IMR-90 (cell line): ENCODE measurements at places on chromosomes 2 and 18. TPM values are rescaled to one million over a fixed set of nuclear protein-coding genes. Genes with fewer than 3 reads are reported as not detected.

Gene CCDC68
- total RNA-seq, result 0.54 and 1.4 TPM in 2 replicates

Gene MROH2A
- not detected in 2 replicates for total RNA-seq

Gene ADCY3
- total RNA-seq, result 16.4 and 17.4 TPM in 2 replicates

DNA sequence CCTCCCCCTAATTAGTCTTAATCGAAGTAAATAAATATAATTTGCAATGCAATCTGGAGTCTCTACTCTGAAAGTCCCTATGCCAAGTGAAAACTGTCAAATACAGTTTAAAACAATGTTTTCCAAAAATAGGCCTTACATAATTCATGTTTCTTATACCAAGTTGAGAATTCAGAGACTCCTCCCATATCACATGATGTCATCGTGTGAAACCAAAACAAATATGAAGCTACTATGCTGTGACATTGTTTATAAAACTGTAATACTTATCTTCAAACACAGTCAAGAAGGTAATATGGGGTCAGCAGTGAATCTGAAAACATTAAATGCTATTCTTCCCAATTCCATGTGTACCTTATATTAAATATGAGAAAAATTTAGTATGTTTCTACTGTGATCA, 940.2 kb upstream of the FANCL start:
- DNase-seq, result no peak

DNA sequence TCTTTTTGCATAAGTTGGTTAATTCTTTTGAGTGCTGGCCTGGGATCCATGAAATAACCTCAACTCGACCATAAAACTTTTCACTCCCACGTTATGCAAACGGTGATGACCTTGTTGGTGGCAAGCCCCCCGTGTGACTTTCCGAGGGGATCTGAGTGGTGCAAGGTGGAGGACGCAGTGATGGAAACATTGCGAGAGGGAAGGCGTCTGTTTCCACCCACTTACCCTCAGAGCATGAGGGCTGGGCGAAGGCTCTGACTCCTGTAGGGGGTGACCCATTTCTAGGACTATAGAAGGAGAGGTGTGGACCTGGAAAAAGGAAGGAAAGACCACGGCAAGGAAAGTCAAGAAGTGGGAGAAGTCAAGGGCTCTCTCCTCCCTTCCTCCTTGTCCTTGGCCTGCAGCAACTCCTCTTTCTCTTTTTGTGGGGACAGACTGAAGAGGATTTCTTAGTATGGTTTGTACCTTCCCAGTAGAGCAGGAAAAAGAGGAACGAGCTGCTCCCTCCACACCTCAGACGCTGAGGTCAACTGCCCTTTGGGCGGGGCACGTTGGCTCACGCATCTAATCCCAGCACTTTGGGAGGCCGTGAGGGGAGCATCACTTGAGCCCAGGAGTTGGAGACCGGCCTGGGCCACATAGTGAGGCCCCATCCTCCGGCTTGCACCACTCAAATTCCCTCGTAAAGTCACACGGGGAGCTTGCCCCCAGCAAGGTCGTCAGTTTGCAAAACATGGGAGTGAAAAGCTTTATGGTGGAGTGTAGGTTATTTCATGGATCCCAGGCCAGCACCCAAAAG, 15.5 kb upstream of the CD8A start:
- no peak for DNase-seq

- no peak for DNase-seq
Observed at GRCh38 chr18:57051657-57052044, 95.2 kb upstream of the BOD1L2 start.

DNA sequence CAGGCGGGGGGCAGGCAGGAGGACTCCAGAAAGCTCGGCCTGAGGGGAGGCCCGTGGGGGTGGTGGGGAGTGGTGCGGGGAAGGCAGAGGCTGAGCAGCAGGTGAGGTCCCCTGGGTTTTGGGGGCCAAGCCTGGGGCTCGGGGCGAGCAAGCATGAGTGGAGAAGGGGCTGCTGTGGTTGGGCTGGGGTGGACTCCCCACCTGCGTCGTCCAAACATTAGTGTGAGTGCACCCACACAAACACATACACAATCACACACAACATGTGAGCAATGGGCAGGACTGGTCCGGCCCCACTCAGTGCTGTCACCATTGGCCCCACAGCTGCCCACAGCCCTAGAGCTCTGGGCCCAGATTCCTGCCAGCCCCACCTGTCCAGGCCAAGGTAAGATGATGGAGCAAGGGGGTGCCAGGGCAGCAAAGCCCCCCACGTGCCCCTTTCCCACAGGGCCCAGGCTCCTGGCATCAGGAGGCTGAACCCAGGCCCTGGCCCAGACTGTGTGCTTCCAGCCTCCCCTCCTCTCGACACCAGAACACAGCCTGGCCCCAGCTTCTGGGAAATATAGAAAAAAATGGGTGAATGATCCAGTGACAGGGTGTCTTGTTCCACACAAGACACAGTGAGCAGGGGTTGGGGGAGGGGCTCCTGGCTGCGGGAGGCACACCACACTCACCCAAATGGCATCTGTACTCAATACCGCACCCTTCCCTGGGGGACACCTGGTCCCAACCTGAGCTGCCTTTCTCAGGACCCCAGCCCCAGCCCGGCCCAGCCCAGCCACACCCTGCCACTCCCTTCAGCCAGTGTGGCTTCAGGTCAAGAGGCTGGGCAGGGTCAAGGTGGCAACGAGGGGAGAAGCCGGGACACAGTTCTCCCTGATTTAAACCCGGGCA, 463 bp upstream of the ALPP start:
- DNase-seq, result no peak
